ENCODE measurements at places on chromosomes 2 and 18.
A peak's percentile ranks its signal among the peaks of the same experiment; 100 is the strongest.

DNA sequence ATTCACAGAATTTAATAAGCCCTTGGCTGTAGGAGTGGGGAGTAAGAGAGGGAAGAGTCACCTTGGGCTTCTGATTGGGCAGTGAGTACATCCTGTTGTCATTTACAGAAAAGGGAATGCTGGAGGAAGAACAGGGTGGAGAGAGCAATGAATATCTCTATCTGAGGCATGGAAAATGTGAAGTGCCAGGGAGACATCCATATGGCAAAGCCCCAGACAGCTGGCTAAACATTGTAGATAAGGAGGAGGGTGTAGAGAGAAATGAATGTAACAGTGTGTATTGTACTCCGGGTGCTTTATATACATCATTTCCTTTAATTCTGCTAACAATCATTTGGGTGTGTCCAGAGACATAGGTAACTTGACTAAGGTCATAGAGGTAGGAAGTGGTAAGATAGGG lies 103.5 kb downstream of the UPP2 start:
- DNase-seq, result no peak

DNA sequence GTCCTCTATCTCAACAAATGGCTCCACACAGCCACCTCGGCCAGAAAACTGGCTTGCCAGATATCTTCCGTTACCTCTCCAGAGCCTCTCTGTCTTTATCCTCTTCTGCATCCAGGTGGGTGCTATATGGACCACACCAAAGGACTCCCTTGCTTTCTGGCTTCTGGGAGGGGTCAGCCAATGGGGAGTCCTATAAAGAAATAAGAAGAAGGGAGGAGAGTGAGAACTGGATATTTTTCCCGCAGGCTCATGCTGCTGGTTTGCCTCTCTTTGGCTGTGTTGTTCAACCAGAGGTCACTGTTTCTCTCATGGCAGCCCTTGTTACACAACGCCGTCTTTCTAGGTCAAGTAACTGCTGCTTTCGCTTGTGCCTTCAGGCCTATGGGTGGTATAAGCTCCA lies 72.7 kb downstream of the POLE4 start:
- no peak for DNase-seq

GRCh38 chr18:23099621-23100020 lies 35.7 kb upstream of the CABLES1 start:
- DNase-seq, result no peak

GRCh38 chr2:188207554-188207953 lies 84.1 kb upstream of the GULP1 start:
- no peak for DNase-seq

DNA sequence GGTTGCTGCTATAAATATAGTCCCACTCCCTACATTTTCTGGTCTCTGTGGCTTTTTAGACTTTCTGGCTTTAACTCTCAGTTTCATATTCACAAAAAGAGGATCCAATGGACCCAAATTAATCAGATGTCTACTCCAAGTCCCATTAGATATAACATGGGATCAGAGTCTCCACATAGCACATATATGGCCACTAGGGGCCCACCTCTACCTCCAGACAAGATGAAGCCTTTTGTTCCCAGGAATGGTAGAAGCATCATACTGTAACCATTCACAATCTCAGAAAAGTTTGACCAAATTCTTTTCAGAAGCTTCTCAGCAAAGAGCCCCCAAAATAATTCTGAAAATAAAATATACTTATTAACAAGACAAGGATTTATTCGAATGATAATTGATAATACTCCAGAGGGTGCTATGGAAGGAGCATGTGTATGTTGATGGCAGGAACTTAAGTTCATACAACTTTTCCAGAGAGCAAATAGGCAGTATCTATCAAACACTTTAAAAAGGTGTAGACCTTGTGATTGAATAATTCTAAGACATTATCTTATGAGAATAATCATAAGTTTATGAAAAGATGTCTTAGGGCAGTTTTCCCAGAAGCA lies 382.3 kb upstream of the CRIM1 start:
- peak; percentile 13 for DNase-seq

- DNase-seq, result no peak
Observed at GRCh38 chr2:9954136-9954535, 2.6 kb downstream of the GRHL1 start.

GRCh38 chr2:174901075-174901474 lies 104.1 kb downstream of the CHN1 start:
- no peak for DNase-seq

DNA sequence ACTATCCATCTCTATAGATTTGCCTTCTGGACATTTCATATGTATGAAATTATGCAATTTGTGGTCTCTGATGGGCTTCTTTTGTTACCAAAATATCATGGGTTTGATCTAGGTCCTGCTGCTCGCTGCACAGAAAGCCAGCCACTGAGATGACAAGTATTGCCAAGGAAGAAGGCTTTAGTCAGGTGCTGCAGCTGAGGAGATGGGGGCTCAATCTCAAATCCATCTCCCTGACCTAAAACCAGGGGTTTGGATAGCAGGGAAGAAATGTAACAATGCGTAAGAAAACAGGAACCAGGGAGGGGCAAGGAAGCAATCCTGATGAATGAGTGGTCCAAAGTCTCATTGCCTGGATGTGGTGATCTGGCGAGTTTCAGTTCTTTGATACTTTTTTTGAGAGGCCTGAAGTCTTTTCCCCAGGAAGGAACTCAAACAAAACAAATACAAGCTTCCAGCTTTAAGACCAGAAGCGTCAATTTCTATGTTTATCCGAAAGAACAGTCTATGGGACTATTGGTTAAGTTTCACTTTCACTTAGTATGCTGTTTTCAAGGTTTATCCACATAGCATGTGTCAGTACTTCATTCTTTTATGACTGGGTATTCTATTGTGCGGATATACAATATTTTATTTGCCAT lies 3.4 kb upstream of the CKAP2L start:
- DNase-seq, result no peak

GRCh38 chr2:8324901-8325300 lies 357.0 kb upstream of the ID2 start:
- no peak for DNase-seq

DNA sequence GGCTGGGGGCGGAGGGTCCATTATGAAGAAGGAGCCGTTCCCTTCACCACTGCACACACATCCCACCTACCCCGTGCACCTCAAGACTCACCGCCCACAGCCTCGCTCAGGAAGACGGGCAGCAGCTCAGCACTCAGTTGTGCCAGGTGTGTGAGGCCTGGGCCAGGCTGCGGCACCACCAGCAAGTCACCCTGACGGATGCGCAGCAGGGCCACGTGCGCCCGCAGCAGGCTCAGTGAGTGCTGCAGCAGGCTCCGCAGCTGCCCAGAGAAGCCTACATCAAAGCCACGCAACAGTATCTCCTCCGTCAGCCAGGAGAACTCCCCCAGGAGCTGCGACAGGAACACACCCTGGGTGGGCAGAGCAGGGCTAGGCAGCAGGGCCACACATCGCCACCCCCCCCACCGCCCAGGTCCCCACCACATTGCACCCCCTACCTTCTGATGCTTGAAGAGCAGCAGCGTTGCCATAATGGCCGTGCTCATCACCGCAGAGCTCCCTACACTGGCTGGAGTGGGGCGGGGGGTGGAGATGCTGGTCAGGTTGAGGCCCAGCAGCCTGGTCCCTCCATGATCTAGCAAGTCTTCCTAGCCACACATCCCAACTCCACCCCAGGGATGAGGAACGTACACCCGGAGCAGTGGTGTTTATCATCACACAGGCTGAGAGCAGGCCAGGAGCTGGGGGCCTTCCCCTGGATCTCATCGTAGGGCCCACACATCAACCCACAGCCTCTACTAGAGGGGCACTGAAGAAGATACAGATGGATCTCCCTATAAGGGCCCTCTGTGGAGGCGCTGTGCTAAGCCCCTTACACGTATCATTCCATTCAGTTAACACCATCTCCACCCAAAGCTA lies 10.2 kb downstream of the GPAT2 start:
- no peak for DNase-seq

GRCh38 chr2:54773838-54774237 lies 50.4 kb downstream of the EML6 start:
- DNase-seq, result no peak

- DNase-seq, result no peak
Observed at GRCh38 chr18:28834889-28835288, 658.0 kb upstream of the CDH2 start.

DNA sequence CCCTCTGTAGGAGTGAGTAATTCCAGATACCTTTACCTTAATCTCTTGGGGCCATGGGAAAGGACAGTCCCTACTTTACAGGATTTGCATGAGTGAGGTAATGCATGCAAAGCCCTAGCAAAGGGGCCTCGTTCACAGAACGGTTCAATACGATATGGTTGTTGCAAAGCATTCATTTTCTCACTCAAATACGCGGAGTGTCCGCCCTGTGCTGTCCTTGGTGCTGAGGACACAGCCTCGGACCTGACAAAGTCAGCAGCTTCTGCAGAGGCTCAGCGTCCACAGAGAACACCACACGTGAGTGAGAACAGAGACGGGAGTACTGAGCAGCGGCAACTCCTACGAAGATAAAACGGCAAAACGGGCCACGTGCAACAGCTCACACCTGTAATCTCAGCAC lies 125.7 kb downstream of the EIPR1 start:
- DNase-seq, result no peak

GRCh38 chr2:173941567-173941966 lies 23.6 kb downstream of the SP3 start:
- peak; percentile 48 for DNase-seq

- DNase-seq, result no peak
Observed at GRCh38 chr2:11505652-11506610, 27.9 kb upstream of the GREB1 start.

DNA sequence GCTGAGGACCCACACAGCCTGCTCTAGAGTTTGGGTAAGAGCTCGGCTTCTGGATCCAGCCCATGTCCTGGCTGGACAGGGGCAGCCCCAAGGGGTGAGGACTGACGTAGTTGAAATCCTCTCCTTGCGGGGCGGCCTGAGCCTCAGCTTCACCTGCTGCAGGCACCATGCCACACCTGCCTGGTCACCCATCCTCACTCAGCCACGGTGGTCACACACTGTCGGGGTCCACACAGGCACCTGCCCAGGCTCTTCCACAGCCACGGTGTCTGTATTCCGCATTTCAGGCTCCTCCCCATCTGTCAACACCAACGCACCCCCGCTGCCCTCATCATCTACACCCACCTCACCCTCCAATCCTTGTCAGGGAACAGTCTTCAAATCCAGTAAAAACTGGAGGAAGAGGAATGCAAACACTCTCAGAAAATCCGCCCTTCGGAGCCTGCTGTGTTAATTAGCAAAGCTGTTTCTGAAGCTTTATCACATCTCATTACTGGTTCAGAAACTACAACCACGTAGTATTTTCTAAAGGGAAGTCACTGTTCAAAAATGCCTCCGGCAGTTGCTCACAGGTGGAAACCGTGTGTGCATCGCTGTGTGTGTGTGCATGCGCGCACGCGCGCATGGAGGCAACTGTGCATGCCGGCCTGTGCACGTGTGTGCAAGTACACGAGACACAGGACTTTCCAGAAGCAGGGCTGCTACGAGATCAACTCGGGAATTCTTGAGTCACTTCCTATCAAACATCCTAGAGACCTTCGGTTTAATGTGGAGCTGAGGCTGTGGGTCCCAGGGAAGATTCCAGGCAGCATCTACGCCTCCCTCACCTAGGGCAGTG lies 38.2 kb downstream of the SLC66A2 start:
- DNase-seq, result no peak

DNA sequence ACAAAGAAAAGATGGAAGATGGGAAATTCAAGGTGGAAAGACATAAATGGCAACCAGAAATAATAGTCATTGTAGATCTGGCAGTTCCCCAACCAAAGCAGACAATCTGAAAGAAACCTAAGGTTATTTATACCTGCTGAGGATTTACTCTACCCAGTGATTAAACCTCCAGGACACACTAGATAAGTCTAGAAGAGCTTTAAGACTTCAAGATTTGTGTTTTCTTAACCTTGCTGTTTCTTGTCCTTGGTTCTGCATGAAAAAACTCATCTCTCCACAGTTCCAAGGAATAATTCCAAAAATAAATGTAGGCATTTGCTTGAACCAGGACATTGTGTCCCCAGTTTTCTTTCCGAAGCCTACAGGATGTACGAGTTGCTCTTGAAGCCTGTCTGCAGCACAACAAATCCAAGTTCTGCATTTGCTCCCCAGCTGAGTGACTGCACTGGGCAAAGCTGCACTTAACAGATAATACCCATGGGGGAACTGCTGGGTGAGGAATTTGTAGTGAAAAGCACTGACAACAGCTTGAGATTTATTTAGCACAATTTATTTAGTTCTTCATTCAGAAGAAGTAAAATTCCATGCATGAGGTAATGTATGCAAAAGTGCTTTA lies 19.8 kb downstream of the DTNA start:
- no peak for DNase-seq

GRCh38 chr2:69634196-69634821 lies 9.2 kb downstream of the AAK1 start:
- peak; percentile 54 for DNase-seq

DNA sequence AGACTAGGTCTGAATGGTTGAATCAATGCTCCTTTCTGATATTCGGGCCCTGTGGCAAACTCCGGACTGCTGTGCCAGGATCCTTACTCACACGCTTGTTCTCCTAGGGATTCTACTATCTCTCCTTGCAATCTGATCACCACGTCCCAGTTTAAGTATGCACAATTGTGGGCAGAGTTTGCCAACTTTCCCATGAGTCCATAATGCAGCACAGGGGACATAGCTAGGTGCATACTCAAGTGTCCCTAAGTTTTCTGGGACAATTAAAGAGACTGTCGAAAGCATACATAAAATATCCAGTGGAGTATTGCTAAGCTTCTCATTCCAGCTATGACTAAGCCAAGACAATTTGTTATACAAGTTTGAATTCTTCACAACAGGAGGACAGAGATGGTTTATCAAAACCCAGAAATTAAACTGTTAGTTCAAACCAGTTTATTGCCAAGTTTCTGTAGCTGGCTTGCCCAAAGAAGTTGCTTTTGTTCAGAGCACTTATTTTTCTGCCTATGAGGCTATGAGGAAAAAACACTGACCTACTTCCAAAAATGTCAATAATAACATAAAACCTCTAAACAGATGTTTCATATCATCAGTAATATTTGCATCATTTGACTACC lies 136.1 kb downstream of the EXOC6B start:
- DNase-seq, result no peak

GRCh38 chr2:176601066-176601465 lies 331.8 kb downstream of the MTX2 start:
- DNase-seq, result no peak

DNA sequence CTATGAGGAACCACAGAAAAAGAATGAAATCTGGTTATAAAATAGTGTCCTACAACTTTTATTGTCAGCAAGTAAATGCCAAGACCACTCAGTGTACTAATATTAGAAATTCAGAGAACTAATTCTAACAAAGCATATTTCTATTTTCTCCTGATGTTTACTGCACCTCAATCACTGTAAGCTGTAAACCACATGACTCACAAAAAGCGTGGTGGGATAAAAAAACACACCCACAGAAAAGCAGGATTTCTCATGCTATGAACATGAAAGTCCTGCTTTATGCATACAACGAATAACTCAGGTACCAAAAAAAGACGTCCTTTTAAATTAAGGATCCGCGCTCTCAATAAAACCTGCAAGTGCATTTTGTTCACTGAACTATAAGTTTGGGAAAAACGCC lies 797 bp downstream of the TXNL4A start:
- peak; percentile 12 for DNase-seq

DNA sequence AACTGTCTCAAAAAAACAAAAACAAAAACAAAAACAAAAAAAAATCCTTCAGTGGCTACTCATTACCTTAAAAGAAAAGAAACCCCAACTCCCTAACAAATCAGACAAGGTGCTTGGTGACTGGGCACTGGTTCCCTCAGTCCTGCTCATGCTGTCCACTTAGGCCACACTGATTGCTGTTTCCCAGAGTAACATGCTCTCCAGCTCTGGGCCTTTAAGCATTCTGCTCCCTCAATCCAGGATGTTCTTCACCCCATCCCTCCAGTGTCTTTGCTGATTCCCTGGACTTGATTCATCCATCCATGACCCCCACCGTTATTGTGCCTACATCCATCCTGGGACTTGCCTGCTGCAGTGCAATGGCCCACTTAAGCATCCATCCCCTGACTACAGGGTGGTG lies 16.4 kb upstream of the XPO1 start:
- no peak for DNase-seq

All from suppressor macrophage (primary cell).